Coronary artery (tissue), 2 donors: ENCODE measurements at places on chromosomes 4 and X.

- no peak for DNase-seq
These were observed 32.2 kb downstream of the NFKB1 start for GRCh38 chr4:102533348-102533747.

DNA sequence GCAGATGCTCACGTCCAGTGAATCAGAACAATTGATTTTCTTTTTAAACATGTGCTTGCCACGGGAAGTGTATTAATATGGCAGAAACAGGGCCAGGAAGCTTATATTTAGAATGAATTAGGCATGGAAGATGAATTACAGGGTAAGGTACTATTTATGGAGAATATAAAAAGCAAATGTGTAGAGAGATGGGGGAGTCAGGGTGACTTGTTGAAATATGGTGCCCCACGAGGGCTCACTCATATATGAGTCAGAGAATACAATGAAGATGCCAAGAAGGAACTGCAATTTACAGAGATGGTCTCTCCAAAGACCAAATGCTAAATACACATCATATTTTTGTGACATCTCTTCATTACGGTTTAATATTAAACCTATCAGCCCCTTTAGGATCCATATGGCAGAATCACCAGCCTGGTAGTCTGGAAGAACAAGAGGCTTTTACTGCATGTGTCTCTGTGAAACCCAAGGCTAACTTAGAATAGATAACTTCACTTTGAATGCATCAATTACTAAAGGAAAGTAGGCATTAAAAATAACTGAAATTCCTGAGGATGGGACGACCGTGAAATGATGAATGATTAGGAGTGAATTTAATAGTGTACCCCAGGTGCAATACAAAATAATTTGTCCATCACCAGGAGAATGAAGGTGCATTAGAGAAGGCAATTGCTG is 385.3 kb downstream of the ARHGAP24 start:
- no peak for DNase-seq

DNA sequence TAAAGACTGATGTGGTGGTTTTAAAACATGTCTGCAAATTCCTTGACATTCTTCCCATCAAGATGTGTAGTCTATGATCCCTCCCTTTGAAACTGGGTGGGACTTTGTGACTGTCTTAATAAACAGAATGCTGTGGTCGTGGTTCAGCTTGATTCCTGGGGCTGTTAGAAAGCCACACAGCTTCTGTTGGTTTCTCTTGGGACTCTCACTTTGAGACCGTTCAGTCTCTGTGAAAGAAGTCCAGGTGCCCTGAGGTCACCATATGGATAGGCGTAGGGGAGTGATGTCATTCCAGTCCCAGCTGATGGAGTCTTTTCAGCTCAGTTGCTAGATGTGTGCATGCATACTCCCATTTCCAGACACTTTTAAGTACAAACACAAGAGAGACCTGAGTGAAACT is 216.6 kb downstream of the KDR start:
- DNase-seq = no peak

GRCh38 chr4:86032476-86033022 is 327.3 kb downstream of the MAPK10 start:
- DNase-seq = peak; percentile 72

DNA sequence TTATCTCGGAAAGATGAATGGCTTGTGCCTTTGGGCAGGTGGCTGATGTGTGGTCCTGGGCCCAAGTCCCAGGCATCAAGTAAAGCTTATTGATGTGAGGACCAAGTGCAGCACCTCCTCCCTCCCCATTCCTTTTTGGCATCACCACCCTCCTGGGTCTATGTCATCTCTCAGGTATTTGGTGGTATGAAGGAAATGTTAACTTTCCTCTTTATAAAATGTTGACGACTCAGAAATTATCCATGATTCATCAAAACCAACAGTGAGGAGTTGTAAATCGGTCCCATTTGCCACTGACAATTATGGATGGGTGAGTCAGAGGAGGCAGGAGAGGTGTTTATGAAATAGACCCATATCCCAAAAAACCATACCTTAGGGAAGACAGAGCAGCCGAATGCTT is 229.4 kb upstream of the GATB start:
- no peak for DNase-seq

DNA sequence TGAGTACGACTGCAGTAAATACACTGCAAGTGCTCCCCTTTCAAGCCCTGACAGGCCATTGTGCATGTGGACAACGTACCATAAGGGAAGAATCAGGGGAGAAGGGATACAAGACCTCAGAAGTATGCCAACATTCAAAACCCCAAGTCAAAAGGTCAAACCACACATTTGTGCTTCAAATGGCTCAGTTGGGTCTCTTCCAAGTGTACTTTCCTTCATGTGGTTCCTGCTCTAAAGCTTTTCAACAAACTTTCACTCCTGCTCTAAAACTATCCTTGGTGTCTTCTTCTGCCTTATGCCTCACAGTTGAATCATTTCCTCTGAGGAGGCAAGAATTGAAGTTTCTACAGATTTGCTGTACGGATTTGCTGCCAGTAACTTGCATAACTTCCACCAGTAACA is 305.7 kb upstream of the SLIT2 start:
- DNase-seq = no peak

DNA sequence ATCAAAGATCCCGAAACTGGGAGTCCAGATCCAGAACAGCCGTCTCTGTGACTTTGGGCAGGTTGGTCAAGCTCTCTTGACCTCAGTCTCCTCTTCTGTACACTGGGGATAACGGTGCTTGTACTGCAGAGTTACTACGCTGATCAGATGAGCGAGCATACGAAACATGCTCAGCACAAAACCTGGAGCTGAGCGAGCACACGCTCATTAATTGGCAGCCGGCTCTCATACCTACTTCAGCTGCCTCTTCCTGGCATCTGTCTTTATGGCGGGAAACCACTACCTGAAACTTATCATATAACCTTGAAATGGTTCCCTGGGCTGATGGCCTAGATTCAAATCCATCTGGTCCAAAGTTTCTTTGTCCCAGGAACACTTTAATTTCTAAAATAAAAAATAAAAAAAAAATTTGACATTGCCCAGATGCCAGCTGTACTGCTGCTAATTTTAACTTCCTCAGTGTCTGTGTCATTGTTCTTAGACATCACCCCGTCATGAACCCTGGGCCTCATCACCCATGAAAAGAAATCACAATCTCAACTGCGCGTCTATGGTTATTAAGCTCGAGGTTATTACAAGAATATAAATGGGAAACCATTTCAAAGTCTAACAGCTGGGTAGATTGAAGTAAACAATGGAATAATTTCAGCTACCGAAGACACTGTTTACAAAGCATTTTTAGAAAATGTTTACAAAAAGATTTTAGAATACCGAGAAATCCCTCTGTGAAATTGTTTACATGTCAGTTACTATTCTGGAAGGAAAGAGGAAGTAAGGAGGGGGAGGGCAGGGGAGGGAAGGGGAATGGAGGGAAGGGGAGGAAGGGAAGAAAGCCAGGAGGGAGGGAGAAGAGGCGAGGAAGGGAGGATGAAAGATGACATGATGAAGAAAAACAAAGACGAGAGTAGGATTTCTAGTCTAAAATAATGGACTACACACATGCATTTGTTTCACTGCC is 49.0 kb downstream of the CRMP1 start:
- DNase-seq = no peak

DNA sequence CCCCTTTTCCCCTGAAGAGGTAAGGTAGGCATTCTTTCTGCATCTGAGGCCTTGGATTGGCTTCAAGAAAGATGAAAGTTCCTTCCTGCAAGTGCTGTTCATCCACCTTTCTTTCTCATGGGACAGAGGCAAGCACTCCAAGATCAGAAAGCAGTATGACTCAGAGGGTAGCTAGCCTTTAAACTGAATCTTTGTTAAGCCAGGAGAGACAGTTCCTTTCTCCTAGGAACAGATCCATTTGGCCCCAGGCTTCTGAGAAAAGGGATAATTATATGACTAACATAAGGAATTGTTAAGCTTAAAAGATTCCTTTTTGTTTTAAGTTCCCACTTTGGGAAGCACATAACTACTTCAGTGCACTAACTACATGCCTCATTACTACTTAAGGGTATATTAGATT is 192.0 kb downstream of the PPP3CA start:
- DNase-seq = no peak

DNA sequence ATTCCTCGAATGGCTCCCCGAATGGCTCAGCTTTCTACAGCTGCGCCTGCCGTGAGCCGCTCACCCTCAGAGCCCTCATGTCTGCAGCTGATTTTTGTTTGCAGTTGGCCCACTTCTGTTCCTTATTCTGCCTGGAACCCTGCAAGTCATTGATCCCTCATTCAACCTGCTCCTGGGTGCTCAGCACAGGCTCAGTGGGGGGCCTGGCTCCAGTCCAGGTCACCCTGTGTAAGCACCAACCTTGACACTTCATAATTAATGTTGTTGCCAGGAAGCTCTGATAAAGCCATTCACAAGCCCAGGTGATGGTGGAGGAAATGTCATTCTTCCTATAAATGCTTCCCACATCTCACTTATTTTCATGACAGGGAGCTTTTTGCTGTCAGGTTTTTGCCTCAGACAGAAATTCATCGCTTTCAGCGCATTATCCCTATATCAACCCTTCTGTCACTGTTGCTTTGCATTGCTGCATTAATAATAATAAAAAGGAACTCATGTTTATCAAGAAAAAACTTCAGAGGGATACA is 85.7 kb downstream of the F11 start:
- no peak for DNase-seq

- DNase-seq = peak; percentile 81
These were observed 180.7 kb upstream of the PGRMC2 start for GRCh38 chr4:128468123-128468989.

DNA sequence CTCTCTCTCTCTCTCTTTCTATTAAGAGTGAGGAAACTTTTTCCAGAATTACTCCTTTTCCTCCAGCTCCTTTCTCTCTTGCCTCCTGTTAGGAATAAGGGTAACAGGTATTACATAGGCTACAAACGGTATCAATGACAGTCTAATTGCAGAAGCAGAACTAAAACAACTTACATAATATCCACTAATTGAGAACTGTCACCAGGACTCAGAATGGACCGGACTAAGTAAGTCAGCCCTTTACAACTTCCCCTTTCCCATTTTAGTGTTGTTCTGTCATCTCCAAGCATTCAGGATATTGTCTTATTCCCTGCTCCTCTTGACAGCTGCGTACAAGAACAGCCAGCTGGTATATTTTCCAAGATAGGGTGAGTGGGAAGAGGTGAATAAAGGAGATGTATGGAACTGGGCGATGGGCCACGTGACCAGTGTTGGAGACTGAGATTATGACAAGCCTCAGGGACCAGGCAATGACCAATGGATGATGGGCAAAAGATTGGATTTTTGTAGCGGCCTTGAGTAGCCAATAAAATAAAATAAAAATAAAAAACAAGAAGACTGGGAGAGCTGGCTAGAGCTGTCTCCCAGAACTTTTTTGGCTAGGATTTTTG is 2.3 kb upstream of the FNIP2 start:
- no peak for DNase-seq
